ENCODE measurements at places on chromosomes 3 and 15. TPM values are rescaled to one million over a fixed set of nuclear protein-coding genes. Genes with fewer than 3 reads are reported as not detected.

Gene SLC22A14
- not detected for total RNA-seq

Gene RTP1
- total RNA-seq, result 5.6 TPM

- DNase-seq, result no peak
Measured at GRCh38 chr3:150090006-150090405, 119.3 kb upstream of the PFN2 start.

Gene XXYLT1
- total RNA-seq, result 21.4 TPM

Gene TJP1
- total RNA-seq, result 129 TPM

- DNase-seq, result peak; percentile 44
Measured at GRCh38 chr3:147405231-147406027, 914 bp downstream of the ZIC4 start.

Gene ZKSCAN7
- 8.9 TPM for total RNA-seq

Gene MAP1A
- 1.1 TPM for total RNA-seq

Gene PLA1A
- total RNA-seq, result not detected

DNA sequence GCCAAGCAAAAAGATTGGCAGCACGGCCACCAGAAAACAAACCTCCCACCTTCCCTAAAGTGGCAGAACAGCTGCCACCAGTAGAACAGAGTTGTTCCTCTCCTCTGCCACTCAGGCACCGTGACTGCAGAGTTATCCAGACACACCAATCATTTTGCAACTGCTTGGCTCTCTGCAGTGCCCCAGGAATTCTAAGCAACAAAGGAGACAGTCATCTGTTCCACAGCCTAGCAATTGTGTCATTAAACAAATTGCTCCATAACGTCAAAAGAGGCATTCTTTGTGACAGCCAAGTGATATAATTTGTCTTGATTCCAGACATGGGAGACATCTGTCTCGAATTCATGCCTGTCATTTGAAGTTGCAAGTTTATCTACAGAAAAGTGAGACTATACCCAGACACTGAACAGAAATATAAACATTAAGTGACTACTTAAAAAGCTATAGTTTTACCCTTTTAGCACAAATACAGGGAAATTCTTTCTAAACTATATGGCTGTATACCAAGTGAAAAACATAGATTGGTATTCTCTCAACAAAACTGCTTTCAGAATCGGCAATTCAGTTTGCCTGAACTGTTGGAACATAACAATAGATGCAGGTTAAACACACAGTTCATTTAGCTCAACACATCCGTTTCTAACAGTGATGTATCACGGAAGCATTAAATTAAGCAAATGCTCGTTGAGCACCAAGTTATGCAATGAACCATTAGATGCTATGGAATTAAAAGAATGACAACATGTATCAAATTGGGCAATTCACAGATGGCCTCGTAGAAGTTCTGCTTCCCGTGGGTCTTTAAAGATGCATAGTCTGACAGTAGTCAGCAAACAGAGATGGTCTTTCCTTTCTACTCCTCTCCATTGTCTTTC is 281.3 kb downstream of the FGF12 start:
- no peak for DNase-seq

- DNase-seq, result no peak
Measured at GRCh38 chr3:38969317-38970235, 82.2 kb downstream of the SCN11A start.

GRCh38 chr15:50876989-50877360 is 31.5 kb upstream of the AP4E1 start:
- peak; percentile 83 for DNase-seq

DNA sequence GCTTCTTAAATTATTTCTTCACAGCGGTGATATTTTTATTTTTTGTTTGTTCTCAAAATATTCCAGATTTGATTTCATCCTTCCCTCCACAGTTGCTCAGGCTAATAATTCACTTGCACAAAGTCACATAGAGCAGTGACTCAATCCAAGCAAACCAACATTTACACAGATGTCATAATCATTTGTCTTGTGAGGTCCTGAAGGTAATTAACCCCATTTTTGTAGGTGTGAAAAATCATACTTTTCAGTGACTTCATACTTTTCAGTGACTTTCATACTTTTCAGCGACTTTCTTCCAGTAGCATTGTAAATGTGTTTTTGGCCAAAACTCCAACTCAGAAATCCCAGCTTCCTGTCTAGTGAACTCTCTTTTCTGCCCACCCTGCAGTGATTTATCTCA is 32.1 kb downstream of the CD200 start:
- no peak for DNase-seq

Gene CHST2
- total RNA-seq, result 13.2 TPM

DNA sequence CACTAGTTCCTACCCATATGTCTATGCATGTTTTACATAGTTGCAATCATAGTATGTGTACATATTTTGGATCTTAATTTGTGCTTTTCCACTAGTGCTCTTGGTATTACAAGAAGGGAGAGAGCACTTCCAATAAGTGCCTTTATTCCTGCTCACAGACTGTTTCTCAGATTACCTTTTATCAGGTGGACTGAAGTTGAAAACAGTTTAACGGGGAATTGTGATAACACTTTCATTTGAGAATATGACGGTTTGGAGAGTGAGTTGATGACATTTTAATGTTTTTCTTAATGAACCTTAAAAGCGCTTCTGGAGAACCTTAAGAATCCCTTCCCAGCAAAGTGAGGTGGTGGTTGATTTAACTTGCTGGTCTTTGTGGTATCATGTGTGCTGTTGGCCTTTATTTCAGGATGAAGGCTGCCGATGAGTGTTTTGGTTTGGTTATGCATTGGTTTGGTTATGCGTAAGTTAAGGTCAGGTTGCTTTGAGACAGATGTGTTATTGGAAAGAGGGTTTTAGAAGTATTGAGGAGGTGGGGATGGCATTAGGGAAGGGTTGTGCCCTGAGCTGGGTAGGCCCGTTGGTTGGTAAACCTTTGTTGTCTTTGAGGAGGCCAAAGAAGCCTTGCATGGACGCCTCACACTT is 2.8 kb downstream of the EDEM1 start:
- no peak for DNase-seq

Gene CRELD1
- total RNA-seq, result 18.8 TPM

DNA sequence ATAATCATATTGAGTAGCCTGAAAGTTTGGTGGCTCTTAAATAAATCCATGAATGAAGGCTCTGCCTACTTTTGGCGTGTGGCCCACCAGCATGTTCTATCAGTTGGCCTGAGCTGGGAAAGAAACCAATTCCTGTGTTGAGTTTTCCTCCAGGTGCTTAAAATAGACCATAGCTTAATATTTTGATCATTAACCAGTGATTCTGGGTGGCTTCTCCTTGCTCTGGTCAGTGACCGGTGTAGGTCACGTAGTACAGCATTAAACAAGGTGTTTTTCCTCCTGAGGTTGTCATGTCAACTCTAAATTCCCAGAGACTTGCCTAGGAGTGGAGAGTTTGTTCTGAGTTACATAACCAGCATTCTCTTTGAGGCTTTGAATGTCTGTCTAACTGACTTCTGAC is 1.3 kb downstream of the HHLA2 start:
- DNase-seq, result no peak

Gene SYNPR
- 0.85 TPM for total RNA-seq

Gene CLDN16
- not detected for total RNA-seq

Gene KIF9
- total RNA-seq, result 4.4 TPM

Gene C3orf85
- not detected for total RNA-seq

- DNase-seq, result no peak
Measured at GRCh38 chr15:68603951-68604350, 25.2 kb downstream of the CORO2B start.

DNA sequence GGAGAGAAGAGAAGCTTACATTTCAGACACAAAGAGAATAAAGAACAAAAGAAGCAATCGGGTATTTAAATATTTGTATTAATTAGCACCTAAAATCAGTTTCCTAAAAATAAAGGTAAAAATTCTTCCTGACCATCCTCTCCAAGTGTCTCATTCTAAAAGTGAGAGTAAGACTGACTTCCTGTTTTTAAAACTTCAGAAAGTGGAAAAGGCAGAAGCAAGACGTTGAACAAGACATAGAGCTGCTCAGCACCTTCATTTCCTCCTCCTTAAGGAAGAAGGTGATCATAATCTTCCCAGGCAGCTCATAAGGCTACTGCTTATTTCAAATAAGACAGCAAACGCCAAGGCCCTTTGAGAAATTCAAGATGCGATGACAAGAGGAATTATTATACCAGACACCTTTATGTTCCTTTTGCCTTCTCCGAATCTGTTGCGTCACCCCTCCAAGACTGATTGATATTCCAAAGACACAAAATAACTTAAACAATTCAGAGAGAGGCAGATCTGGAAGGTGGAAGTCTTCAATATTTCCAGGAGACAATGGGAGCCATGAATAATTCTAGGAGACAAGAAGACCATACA is 238.8 kb upstream of the TLE3 start:
- DNase-seq, result no peak

DNA sequence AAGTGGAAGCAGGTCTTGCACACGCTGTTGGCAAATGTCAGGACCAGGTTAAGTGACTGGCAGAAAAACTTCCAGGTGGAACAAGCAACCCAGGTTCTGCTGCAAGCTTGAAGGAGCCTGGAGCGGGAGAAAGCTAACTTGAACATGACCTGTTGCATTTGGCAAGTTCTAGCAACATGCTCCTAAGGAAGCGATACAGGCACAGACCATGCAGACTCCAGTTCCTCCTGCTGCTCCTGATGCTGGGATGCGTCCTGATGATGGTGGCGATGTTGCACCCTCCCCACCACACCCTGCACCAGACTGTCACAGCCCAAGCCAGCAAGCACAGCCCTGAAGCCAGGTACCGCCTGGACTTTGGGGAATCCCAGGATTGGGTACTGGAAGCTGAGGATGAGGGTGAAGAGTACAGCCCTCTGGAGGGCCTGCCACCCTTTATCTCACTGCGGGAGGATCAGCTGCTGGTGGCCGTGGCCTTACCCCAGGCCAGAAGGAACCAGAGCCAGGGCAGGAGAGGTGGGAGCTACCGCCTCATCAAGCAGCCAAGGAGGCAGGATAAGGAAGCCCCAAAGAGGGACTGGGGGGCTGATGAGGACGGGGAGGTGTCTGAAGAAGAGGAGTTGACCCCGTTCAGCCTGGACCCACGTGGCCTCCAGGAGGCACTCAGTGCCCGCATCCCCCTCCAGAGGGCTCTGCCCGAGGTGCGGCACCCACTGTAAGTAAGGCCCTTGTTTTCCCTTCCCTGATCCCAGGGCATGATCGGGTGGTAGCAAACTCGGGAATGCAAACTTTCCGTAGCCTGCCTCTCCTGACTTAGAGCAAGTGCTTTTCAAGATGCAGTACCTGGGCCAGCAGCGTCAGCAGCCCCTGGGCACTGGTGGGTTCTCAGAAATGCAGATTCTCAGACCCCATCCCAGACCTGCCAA is 759 bp downstream of the GALNT15 start:
- DNase-seq, result no peak

- no peak for DNase-seq
Measured at GRCh38 chr3:18119866-18120265, 305.3 kb downstream of the SATB1 start.

DNA sequence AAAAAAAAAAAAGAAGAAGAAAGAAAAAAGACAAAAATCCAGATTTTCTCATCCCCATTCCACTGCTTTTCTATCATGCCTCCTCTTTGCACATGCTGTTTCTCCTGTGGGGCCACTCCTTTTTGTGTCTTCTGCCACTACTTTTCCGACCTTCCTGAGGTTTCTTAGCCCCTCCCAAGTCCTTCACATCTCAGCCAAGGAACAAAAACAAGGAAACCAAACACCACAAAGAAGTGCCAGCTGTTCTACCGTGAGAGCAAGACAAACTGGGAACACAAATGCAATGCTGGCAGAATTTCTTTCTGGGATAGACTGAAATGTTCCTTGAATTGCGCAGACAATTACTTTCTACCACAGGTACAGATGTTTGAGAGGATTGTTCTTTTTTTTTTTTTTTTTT is 83.2 kb downstream of the MB21D2 start:
- DNase-seq, result no peak

DNA sequence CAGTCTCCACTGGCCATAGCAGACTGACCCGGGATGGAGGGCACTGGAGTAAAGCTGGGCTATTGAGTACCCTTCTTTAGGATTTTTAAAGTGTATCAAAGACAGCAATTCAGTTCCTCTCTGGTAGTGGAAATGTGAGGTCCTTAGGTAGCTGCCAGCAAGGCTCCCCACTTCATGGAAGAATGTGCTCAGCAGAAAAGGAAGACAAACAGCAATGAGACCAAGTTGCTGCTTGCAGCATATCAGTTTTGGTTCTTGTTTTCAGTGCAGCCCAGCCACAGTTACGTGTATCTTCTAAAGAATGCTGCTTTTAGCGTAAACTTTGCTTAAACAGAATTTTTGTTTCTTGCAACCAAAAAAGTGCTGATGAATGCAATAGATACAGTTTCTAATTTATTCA is 374.0 kb upstream of the CBLB start:
- no peak for DNase-seq

GRCh38 chr3:11549580-11550140 is 94.1 kb downstream of the VGLL4 start:
- DNase-seq, result no peak

Gene ABHD17C
- 29.0 TPM for total RNA-seq

Gene POPDC2
- total RNA-seq, result 0.53 TPM

Gene ADCY5
- 26.8 TPM for total RNA-seq

GRCh38 chr3:15685927-15686326 is 84.4 kb downstream of the BTD start:
- no peak for DNase-seq

DNA sequence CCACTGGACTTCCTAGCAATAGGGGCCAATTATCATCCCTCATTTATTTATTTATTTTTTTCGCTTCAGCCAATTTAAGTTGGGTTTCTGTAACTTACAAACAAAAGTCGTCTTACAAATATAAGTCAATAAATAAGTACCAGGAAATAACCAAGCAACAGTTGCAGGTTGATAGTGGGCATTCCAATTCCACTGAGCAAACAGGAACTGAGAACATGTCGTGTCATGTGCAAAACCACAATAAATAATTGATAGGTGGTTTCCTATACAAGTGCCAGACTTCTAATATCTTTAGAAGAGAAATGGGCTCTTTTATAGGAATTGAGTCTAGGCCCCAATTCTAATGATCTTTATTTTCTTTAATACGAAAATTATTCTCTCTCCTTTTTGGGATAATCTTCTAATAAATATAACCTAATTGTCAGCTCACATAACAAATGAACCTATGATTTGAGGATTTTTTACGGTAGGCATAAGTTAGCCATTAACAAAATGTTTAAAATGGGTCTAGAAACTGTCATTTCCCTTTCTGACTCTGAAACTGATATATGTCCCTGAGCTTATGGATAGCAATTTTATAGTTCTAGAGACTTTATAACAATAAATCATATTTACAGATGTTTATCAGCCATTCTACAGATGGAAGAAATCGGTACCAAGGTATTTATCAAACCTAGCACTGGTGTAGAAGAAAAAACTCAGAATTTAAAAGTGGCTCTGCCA is 571.8 kb downstream of the FOXP1 start:
- no peak for DNase-seq

GRCh38 chr3:138332472-138333073 is 2.9 kb upstream of the NME9 start:
- no peak for DNase-seq

DNA sequence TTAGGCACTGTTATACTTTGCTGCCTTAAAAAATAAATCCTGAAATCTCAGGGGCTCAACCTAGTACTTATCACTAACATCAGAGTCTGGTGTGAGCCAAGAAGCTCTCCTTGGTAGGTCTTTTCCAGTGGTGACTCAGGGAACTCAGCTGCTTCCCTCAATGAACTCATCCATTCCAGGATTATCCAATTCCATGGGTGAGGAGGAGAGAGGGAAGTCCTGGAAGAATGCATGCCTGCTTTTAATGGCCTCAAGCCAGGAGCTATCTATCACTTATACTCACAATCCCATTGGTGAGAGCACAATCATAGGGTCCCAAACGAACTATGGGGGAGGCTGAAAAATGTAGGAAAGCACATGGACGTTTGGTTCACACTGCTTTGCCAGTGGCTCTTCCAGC is 113.6 kb downstream of the POLR2M start:
- no peak for DNase-seq

Data from WTC11 (cell line).